BE2C (cell line): ENCODE measurements at places on chromosomes 2 and 18.

DNA sequence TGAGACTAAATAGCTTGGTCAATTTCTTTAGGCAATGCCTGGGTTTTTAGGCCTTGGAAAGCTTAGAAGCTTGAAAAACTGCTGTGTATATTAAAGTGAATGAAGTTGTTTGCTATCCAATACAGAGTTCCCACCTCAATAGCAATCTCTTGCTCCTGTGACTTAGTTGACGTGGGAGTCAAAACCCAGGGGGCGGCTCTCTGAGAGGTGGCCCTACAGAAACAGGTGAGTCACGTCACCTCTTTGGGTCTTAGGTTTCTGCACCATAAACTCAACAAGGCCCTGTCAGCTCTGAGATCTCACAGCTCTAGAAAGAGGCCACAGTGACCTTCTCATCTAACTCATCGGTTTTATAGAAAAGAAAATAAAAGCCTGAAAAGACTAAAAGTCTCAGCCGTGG is 79.6 kb downstream of the ADD2 start:
- DNase-seq: no peak

DNA sequence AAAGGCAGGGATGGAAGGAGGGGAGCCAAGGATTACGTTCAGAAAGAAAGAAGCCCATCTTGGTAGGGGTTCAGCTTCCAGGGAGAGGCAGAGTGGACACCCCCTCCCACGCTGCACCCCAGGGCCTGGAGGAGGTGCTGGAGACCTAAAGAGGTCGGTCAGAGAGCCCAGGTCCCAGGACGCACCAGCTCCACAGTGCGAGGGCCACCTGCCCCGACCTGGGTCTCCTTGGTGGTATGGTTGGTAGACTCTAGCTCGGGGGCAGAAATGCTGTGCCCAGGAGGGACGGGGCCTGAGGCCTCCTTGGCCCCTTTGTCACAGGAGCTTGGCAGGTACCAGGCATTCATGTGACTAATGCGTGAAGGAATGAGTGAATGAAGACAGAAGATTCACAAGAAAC is 87.1 kb upstream of the RAB6C start:
- DNase-seq: no peak

DNA sequence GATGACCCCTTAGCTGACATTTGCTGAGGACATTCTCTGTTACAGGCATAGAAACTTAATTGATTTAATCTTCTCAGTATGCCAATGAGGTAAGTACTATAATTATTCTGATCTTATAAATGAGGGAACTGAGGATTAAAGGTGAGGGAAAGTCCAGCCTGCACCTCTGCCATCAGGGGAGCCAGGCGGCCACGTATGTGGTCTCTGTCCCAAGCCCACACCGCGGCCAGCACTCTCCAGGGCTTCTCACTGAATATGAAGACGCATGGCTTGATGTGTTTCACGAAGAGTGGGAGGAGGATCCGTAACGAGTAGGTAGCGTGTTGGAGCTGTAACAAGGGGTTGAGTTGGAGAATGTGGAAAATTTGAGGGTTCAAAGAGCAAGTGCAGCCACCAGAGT is 154.4 kb downstream of the TMEM18 start:
- DNase-seq: no peak

DNA sequence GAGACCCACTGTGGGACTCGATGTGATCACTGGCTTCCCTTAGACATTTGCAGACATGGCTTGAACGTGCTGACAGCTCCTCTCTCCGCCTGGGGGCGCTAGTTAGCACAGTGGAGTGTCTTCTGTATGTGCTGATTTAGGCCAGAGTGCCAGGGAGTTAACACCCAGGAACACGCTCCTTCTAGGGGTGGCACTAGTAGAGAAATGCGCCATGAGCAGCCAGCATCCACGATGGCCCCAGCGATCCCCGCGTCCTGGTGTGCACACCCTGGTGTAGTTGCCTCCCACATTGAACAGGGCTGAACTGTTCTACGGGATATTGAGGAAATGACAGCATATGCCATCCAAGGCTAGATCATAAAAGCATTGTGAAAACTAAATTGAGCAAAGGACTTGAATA is 11.4 kb upstream of the NMUR1 start:
- DNase-seq: no peak

- no peak for DNase-seq
Measured at GRCh38 chr2:201344663-201345366, 12.3 kb downstream of the FLACC1 start.

- no peak for DNase-seq
Measured at GRCh38 chr2:216659276-216659675, 26.1 kb downstream of the IGFBP2 start.

DNA sequence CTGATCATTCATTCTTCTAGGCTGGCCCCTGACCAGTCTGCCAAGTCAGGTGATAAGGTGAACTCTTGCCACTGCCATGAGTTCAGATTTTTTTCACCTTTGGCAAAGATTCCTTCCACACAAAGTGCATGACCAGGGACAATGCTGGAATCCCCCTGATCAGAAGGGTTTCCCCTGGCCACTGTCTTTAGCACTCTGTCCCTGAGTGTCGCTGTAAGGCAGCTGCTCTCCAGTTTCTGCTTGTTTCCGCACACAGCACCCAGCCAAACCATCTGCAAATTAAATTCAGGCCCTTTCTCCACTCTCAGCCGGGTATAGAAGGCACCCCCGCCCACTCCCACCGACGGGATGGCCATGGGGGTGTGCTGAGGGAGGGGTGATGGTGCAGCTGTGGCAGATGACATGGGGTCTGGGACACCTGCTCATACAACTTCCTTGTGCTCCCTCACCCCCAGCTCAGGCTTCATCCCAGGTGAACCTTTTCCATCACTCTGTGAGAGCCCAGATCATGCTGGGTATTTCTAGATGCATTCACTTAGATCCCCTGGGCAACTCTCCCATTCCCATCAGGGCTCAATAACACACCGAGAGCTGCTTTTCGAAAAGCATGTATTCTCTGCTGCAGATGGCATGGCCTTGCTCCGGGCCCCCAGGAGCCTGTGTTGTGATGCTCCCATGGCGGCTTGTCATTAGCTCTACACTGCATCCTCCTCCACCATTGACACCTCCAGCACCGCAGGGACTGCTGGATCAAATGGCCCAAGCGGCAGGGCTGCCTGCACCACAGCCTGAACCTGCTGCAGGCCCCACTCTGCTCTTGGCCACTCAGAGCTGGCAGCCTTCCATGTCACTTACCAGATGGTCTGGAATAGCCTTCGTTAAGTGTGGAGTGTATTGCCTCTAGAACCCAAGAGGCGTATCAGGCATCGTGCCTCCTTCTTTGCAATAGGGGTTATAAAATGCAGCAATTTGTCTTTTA is 52.3 kb upstream of the ROCK2 start:
- peak; percentile 89 for DNase-seq

GRCh38 chr2:224354632-224355211 is 47.2 kb downstream of the FAM124B start:
- DNase-seq: no peak

GRCh38 chr2:123002660-123003248 is 1022.3 kb upstream of the CNTNAP5 start:
- DNase-seq: no peak

GRCh38 chr18:44098551-44099098 is 582.1 kb upstream of the SETBP1 start:
- peak; percentile 37 for DNase-seq

DNA sequence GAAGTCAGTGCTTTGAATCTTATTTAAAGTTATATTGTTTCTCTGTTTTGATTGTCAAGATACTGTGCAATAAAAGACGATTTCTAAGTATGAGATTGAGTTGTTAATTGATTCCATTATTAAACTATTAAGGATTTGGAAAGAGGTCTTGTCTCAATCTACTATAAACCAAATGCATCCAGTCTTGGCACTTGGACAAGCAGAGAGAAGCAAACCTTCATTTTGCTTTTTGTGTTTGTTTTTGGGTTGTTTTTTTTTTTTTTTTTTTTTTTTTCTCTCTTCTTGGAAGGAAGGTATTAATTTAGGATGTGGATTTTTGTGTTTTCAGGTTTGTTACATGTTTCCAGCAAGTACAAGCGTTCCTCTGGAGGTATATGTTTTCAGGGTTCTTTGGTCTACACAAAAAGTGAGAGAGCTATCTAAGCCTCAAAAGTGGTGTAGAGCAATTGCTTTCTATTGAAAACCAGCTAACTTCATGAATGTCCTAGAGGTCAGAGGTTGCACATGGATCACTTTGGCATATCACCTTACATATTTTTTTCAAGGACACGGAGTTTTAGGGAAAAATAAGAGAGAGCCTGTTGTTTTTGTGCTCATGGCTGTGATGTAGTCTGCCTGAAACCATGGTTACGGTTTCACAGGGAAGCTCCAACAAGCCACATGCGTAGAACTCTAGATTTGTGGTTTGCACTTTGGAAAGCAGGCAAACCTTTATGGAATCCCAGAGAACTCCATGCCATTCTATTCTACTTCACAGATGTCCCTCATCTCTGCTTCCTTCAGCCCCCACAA is 1.8 kb downstream of the PRKCE start:
- no peak for DNase-seq

DNA sequence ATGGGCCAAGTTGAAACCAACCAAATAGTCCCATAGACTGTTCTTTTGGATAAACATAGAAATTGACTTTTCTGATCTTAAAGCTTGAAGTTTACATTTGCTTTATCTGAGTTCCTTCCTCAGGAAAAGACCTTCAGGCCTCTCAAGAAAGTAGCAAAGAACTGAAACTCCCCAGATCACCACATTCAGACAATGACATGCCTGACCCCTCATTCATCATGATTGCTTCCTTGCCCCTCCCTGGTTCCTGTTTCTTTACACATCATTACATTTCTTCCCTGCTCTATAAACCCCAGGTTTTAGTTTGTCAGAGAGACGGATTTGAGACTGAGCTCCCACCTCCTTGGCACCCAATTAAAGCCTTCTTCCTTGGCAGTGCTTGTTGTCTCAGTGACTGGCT is 83.6 kb upstream of the ST3GAL5 start:
- DNase-seq: no peak

DNA sequence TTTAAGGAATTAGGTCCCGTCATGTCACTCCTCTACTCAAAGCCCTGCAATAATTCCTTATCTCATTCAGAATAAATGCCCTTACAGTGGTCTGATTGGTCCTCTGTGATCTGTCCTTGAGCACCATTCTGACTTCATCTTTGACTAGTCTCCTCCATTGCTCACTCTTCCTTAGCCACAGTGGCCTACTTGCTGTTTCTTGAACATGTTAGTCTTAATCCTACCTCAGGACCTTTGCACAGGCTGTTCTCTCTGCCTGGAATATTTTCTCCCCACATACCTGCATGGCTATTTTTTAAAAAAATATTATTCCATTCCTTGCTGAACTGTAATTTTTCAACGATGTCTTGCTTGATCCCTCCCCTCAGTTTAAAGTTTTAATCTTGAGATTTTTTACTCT is 48.0 kb downstream of the QPCT start:
- no peak for DNase-seq

DNA sequence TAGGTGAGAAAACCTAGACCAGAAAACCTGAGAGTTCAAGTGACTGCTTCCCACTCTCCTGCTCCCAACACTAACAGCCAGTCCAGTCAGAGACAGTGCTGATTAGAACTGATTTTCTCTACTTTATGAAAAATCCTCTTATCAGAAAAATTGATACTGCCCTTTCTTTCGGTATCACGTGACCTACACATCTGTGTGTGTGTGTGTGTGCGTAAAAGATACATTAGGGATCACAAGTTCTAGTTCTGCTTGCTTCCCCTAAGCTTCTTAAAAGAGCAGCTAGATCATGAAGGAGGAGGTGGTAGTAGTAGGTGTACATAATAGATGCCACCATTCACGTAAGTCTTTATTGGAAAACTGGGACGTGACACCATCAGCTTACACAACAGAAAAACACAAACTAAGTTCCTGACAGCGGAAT is 1.5 kb downstream of the ARL5A start:
- DNase-seq: no peak

DNA sequence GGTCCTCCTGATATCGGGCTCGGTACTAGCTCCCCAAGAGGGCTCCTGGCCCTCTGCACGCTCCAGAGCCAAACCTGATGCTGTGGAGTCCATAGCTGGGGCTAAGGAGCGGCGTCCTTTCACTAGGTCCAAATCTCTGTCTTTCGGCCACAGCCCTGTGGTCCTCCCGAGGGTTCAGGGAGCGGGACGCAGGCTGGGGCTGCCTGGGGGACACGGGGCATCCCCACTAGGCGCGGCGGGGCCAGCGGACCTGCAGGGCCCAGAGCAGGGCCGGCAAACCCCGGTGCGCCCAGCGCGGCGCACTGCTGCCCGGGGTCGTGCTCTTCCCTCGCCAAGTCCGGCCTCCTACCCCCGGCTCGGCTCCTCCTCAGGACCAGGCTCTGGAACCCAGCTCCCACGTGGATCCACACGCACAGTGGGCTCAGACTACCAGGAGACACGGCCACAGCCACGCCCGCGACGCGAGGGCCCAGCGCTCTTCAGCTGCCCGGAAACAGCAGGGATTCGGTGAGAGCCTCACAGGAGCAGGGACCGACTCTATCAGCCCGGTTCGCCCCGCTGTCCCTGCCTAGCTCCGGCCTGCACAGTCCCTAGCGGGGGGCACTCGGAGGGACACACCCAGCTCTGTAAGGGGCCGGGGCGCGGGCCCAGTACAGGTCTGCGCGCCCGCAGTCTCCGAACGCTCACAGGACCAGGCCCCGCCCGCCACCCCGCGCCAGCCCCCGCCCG is 593 bp downstream of the ZNF514 start:
- DNase-seq: peak; percentile 19

GRCh38 chr2:1366546-1367134 is 46.6 kb upstream of the TPO start:
- DNase-seq: peak; percentile 39

DNA sequence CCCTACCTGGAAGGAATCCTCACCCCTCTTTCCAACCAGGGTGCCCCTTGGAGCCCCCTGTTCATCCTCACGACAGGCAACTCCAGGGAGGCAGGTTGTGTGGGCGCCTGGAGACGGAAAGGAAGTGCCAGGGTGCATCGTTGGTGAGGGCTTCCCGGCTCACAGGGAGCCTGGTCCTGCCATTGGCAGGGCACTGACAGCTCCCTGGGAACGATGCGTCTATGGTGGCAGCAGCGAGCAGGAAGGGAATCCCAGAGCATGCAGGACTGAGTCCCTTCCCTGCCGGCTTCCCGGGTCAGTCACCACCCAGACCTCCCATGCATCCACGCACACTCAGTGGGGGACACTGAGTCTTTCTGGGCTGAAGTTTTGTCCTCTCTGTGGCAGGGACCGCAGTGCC is 117.6 kb downstream of the INHBB start:
- DNase-seq: no peak

DNA sequence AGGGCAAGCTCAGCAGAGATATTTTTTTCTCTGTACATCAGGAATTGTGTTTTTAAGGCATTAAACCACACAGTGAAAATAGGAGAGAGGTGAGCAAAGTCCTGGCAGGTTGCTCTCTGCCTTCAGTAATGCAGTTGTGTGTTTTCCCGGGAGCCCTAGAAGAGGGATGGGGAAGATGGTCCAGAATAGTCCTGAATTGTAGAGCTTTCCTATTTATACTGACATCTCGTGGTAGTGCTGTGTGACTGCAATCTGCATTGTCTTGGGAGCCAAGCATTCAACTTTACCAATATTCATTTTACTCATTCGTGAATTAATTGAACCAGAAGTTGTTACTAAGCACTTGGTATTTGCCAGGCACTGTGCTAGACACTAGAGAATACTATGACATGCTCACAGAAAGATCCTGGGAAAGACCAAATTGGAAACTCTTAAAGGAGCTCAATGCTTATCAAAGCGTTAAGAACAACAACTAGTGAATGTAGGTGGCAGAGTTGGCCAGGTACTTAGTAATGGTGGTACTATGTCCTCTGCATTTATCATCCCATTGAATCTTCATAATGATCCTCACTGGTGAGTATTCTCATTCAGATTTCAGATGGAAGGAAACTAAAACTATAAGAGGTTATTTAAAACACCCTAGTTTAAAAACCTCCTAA is 214.6 kb downstream of the TRIB2 start:
- peak; percentile 34 for DNase-seq
